ENCODE measurements at places on chromosomes 16 and 17.

DNA sequence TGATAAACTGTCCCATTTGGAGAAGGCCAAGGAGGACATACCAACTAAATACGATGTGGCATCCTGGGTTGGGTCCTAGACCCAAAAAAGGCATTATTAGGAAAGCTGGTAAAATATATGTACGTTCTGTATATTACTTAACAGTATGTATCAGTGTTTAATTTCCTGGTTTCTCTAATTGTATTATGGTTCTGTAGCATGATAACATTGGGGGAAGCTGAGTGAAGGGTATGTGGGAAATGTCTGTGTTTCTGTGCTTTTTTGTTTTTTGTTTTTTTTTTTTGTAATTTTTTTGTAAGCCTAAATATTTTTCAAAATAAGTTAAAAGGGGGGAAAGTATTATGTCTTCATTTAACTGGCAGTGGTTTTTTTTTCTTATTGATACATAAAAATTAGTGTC lies 21.5 kb upstream of the NDRG4 start:
- no peak for DNase-seq

GRCh38 chr17:29747660-29748059 lies 124.9 kb upstream of the CORO6 start:
- no peak for DNase-seq

DNA sequence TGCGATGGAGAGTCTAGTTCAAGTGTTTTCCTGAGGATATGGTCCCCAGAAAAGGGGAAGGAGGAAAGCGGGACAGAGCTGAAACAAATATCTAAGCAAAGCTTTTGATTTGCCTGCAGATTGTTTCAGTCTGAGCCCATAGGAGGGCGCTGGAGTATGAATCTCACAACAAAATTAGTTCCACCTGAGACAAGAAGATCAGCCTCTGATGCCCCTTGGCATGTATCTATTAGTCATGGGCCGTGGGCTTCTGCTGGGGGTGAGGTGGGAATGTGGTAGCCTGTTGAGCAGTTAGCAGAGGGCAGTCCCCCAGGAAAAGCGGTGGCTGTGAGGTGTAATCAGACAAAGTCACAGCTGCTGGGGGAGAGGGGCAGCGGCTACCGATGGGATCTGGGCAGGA lies 446.9 kb downstream of the CA10 start:
- DNase-seq: no peak

DNA sequence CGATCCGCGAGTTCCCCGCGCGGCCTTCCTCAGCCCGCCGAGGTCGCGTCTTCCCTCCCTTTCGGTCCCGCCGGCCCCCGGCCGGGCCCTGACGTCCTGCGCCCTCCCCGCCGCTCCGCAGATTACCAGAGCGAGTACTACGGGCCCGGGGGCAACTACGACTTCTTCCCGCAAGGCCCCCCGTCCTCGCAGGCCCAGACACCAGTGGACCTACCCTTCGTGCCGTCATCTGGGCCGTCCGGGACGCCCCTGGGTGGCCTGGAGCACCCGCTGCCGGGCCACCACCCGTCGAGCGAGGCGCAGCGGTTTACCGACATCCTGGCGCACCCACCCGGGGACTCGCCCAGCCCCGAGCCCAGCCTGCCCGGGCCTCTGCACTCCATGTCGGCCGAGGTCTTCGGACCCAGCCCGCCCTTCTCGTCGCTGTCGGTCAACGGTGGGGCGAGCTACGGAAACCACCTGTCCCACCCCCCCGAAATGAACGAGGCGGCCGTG lies 5.4 kb downstream of the LHX1 start:
- DNase-seq: no peak

DNA sequence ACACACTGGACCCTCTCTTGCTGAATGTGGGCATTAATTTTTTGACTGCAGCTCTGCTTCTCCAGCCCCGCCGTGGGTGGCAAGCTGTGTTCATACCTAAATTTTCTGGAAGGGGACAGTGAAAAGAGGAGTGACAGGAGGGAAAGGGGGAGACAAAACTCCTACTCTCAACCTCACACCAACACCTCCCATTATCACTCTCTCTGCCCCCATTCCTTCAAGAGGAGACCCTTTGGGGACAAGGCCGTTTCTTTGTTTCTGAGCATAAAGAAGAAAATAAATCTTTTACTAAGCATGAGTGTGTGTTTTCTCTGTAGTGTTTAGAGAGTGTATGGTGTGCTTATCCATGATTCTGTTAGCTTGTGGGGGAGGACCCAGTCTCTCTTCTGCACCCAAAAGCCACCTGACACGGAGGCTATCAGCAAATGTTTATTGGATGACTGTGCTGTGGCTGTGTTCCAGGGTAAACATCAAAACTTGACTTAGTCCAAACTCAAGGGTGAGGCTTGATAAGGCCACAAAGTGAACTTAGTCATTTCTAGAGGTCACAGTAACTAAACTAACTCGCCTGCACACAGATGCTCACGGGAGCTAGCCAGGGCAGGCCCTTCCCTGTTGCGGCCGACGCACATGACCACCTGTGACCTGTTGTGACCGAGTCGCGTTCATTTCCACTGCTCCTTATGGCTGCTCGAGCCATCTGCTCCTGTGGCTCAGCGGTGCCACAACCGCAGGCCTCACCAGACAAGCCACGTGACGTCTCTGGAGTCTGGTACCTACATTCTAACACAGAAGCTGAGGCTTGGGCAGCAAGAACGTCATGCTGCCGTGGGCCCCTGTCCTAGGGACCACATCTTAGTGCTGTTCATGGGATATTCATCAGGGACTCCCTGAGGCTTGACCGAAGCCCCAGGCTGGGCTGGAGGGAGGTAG lies 9.8 kb upstream of the MED11 start:
- no peak for DNase-seq

GRCh38 chr16:65781363-65781762 lies 585.1 kb upstream of the CDH5 start:
- no peak for DNase-seq

- DNase-seq: no peak
These were observed 22.9 kb upstream of the NKD1 start for GRCh38 chr16:50525262-50525661.

DNA sequence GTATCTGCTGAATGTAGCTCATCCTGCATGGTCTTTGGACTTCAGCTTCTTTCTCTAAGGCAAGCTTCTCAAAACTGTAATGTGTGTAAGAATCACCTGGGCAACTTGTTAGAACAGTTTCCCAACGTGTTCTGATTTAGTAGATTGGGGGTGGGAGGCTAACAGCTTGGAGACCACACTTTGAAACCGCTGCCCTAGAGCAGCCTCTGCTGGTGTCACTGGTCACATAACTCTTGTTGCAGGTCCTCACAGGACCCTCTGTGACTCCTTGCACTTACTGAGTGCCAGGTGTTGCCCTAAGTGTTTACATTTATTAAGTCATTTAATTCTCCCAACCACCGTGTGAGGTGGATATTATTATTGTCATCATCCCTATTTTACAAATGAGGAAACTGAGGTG lies 9.9 kb downstream of the SLC35G3 start:
- no peak for DNase-seq

DNA sequence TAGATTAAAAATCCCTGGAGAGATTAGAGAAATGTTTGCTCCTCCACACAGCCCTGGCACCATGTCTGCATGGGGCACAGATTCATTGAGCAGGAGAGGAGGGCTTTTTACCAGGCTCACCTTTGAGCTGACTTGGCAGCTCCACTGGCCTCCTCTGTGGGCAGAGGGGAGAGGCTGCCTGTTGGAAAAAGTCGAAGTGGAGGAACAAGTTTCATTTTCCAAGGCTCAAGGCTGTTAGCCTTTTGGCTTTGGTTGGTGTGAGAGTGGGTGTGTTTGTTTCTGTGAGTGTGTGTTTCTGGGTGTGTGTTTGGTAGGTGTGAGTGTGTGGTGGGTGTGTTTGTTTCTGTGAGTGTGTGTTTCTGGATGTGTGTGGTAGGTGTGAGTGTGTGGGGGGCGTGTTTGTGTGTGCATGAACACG lies 5.6 kb downstream of the TMEM238L start:
- no peak for DNase-seq

- DNase-seq: no peak
These were observed 19.7 kb downstream of the METRNL start for GRCh38 chr17:83099086-83099555.

DNA sequence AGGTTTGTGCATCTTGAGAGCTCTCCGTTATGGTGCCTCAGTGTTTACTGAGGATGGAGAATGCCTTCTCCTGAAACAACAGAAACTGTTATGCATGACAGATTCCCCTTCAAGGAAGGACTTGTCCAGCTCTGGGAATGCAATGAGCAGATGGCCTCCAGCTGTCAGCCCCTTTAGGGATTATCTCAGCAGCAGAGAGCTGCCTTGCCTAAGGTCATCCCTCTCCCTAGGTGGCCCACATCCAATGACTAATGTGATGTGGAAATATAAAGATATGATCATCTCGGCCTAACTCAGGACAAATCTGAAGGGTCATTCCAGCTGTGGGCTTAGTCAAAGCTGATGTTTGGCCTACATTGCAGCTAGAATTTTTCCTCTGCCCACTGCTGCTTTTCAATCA lies 214.3 kb upstream of the N4BP1 start:
- DNase-seq: no peak

GRCh38 chr16:67674851-67675578 lies 8.4 kb downstream of the C16orf86 start:
- DNase-seq: no peak

DNA sequence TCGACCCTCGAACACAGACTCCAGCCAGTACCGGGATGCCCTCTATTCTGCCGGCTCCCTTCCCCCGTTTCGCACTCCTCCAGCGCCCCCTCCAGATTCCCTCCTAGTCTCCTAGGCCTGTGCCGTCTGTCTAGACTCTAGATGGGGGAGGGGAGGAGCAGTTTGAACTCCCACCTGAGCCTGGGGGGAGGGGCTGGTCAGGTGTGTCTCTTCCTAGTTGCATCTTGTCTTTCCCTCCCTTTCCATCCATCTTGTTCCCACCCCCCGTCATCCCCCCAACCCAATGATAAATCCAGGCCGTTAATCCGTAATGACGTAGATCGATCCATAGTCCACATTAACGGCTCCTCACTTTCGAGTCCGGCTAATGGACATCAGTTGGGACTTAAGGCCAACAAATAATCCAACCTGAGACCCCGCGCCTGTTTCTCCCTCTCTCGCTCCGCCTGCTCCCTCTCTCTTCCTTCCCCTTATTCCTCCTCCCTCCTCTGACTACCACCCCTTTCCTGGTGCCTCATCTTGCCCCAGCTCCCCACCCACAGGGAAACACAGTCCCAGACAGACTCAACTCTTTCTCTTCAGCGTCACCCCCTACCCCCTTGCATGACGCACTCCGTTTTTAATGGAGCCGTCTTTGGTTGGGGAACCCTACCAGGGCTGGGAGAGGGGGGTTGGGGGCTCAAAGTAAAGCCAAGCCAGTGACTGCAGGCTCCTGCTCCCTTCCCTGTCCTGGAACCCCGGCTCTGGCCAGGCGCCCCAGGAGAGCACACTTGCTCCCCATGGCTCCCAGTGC lies 3.4 kb upstream of the HOXB5 start:
- DNase-seq: no peak

GRCh38 chr17:2598166-2598565 lies 4.7 kb downstream of the PAFAH1B1 start:
- DNase-seq: no peak

DNA sequence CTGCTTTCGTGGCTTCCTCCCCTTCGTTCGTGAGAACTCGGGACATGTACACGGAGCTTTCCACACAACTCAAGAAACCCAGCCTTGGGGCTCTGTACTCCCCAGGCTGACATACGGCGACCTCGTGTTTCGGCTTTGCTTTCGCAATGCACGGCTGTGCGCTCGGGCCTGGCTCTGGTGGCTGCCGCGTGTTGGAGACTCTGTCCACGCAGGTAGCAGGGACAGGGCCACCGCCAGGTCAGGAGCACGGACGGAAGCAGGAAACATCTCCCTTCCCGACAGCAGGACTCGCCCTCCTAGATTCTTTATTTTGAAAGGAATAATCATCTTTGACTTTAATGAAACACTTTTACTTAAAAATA lies 17.3 kb downstream of the UTS2R start:
- no peak for DNase-seq

DNA sequence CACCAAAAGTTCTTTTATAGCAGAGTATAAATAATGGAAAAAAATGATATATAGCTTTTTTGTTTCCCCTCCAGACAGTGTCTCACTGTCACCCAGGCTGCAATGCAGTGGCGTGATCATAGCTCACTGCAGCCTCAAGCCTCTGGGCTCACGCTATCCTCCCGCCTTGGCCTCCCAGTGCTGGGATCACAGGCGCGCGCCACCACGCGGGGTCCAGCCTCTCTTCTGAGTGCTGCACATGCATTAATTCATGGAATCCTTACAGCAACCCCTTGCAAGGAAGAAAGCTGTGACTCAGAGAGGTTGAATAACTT lies 18.0 kb upstream of the ZNF629 start:
- no peak for DNase-seq

DNA sequence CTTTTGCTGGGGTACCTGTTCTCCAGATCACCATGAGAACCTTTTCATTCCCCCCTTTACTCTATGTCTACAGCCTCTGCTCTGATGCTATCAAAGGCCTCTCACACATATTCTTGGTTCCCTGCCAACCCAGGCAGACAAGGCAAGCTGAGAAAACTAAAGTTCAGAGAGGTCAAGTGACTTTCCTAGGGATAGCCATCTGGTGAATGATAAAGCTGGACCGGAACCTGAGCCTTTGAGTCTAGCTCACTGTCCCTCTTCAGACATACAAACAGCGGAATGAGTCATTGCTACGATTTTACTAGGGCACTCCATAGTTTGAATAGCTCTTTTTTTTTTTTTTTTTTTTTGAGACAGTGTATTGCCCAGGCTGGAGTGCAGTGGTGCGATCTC lies 73.3 kb downstream of the XYLT1 start:
- DNase-seq: no peak

- DNase-seq: no peak
These were observed 1.6 kb downstream of the GFAP start for GRCh38 chr17:44913676-44914075.

GRCh38 chr16:5216441-5217080 lies 119.0 kb upstream of the EEF2KMT start:
- DNase-seq: no peak

- no peak for DNase-seq
These were observed 6.8 kb downstream of the KRT38 start for GRCh38 chr17:41434005-41434404.

- no peak for DNase-seq
These were observed 6.1 kb downstream of the DBNDD1 start for GRCh38 chr16:90012991-90013745.

DNA sequence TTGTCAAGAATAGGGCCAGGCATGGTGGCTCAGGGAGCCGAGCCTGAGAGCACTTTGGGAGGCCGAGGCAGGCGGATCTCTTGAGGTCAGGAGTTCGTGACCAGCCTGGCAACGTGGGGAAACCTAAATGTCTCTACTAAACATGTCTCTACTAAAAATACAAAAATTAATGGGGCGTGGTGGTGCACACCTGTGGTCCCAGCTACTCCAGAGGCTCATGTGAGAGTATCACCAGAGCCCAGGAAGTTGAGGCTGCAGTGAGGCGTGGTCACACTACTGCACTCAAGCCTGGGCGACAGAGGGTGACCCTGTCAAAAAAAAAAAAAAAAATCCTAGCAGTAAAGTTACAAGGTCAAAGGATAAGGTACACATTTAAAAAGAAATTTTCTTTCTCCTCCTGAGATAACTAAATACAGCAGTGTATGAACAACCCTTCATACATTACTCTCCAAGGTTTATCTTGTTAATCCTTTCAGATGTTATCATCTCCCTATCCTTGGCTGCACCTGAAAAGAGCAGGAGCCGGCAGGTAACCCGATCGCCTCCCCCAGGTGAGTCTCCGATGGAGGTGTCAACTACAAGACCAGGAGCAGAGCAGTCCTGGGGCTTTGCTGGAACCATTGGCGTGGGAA lies 122.3 kb downstream of the GOSR1 start:
- DNase-seq: no peak

Data from inflammatory macrophage treated with lipopolysaccharide for 1 hour (primary cell).